EH (cell line): ENCODE measurements at places on chromosomes 11 and 22.

- peak; percentile 83 for DNase-seq
These were observed 10.7 kb upstream of the ACCSL start for GRCh38 chr11:44036811-44037657.

GRCh38 chr11:120338107-120338933, 2.1 kb downstream of the ARHGEF12 start:
- DNase-seq: peak; percentile 57

GRCh38 chr11:33682446-33682845, 18.2 kb downstream of the C11orf91 start:
- peak; percentile 64 for DNase-seq

DNA sequence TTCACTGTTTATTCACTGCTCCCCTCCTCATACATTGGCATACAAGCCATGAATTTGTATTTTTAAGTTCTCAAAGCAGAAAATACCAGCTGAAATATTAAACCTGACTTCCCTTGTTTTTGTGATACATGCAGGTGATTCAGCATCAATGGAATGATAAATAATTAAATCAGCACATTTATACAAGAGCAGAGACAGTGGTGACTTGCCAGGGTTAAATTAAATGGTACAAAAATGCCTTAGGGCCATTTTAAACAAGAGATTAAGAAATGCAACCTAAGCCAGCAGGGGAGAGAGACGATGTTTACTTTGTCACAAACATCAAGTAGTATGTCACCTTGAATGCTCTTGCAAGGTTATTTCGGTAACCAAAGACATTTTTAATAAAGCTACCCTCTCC, 95.9 kb upstream of the DDI1 start:
- DNase-seq: peak; percentile 42

DNA sequence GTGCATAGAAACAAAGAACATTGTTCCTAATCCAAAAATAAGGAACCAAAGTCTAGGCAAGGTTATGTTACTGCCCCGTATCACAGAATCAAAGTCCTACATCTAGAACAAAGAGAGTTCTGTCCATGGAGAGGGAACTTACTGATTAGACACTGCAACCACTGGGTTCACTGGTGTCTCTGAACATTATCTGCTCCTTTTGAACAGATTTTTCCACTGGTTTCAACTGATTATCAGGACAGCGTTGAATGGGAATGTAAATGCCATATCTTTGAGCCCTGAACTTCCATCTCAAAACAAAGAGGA, 20.1 kb upstream of the OR8D2 start:
- no peak for DNase-seq

DNA sequence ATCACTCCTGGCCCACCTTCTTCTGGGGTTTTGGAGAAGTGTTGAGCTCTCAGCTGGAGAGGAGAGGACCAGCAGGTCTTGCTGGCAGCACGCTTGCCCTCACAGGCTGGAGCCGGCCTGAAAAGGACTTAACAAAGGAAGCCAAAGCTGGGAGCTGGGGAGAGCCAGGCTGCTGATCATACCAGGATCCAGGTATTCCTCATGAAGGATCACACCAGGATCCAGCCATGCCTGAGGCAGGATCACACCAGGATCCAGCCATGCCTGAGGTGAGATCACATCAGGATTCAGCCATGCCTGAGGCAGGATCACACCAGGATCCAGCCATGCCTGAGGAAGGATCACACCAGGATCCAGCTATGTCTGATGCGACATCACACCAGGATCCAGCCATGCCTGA, 17.0 kb downstream of the MRGPRD start:
- no peak for DNase-seq

GRCh38 chr11:13668957-13669521, 571 bp downstream of the FAR1 start:
- peak; percentile 33 for DNase-seq

DNA sequence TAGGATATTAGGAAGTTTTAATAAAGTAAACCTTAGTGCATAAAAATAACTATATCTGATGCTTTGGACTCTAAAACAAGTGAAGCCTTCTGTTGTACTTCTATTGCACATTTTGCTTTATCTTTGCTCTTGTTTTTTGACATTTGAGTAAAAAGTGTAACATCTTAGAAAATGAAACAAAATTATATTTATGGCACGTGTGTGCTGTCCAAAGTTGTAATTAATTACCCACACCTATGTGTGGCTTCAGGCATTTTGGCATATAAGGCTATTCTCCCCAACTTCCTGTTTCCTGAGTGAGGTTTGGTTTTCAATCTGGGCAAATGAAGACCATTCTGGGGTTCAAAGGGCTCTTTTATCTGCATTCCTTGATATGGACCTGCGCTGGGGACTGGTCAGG, at the start of gene OOSP1:
Gene OOSP1 (plus strand): TSS at position 301 of the 400 bp plus-strand sequence. CDS start 23 bp downstream, at position 324.
- DNase-seq: no peak

GRCh38 chr11:2441171-2441570, 3.1 kb downstream of the TRPM5 start:
- DNase-seq: no peak

GRCh38 chr11:74449369-74449931, 17.9 kb downstream of the KCNE3 start:
- peak; percentile 84 for DNase-seq

GRCh38 chr11:109490953-109491635, 69.1 kb downstream of the C11orf87 start:
- peak; percentile 46 for DNase-seq

- no peak for DNase-seq
These were observed 6.9 kb upstream of the TIMP3 start for GRCh38 chr22:32794449-32795213.

DNA sequence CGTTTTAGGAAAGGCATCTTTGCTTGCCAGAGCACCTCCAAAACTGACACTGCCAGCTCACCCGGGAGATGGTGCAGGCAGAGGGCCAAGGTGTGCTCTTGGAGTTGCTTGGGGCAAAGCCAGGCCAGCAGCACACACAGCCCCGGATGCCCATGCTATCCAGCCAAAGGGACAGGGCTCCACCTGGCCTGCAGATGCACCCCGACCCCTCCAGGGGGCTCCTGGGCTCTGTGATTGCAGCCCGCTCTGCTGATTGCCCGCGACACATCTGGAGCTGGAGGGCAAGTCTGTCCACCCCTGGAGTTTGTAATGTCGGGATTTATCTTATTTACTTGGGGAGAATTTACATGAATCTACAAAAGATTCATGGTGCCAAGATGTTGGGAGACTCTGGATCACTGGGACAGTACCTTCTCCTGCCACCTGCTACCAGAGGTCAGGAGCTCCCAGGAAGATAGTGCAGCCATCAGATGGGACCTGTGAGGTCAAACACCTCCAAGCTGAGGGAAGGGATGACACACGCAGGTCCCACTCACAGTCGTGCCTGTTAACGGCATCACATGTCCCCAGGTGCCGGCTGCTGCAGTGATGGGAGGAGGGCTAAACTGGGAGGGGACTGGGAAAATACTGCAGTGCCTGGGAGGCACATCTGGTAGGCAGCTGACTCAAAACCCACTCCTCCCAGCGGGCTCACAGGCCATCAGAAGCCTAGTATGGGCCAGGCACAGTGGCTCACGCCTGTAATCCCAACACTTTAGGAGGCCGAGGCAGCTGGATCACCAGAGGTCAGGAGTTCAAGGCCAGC, 17.2 kb downstream of the CBX7 start:
- DNase-seq: peak; percentile 50

- peak; percentile 34 for DNase-seq
These were observed 260.0 kb upstream of the CADM1 start for GRCh38 chr11:115764176-115764575.

GRCh38 chr22:19845054-19845722, 9.5 kb downstream of the GNB1L start:
- peak; percentile 19 for DNase-seq

DNA sequence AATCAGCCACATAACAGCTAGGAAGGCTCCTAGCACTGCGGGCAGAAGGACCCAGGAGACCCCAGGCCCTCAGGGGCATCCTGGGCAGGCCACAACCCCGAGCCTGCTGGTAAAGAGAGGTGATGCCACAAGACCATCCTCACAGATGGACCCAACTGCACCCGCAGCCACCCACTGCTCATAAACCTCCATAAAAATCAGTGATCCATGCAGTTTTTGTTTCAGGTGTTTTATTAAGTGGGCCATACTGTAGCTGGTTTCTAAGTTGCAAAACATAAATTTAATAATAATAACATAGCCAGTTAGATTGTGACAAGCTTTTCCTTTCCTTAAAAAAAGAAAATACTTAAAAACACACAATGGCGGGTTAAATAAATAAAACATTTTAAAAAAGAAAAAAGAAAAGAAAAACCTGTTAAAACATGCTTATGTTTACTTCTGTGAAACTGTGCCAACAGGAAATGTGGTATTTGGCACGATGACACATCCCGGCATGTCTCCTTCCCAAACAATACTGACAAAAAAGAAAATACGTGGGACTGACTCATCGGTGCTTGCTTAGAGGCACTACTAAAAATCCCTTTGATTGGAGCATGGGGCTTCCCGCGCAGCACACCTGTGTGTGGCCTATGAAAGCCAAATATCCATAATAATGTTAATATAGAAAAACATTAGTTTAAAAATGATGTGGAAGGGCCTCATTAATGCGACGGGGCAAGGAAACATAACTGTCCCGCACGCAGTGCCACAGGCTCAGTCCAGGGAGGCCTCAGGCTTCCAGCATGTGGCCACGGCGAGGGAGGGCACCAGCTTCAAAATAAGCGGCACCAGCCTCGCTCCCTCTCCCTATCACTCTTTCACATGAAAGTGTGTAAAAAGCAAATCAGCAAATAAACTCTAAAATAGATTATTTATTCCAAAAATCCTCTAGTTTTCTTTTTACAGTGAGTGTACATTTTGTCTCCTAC, 47.5 kb upstream of the SCUBE2 start:
- DNase-seq: peak; percentile 92

DNA sequence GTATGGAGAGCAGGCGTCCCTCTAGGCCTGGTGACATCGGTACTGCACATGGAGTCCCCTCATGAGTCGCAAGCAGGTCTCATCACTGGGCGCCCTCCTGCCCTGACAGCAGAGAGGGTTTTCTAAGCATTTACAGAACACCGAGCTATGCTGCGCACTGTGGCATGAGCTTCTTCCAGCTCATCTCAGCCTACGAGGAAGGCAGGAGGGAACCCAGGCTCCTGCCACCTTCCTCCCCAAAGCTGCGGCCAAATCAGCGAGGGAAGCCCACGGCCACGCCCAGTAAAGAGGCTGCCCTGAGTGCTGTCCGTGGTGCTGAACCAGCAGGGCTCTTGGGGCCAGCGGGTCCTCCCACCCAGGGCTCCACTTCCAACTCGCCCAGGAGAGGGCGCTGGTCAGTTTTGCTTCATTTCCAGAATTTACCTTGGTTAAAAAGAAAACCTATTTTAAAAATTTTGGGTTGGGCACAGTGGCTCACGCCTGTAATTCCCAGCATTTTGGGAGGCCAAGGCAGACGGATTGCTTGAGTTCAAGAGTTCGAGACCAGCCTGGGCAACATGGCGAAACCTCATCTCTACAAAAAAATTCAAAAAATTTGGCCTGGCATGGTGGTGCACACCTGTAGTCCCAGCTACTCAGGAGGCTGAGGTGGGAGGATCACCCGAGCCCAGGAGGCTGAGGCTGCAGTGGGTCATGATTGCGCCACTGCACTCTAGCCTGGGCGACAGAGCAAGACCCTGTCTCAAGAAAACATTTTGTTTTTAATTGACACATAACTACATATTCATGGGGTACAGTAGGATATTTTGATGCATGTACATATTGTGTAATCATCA, 34.2 kb downstream of the PHF21B start:
- DNase-seq: peak; percentile 82

DNA sequence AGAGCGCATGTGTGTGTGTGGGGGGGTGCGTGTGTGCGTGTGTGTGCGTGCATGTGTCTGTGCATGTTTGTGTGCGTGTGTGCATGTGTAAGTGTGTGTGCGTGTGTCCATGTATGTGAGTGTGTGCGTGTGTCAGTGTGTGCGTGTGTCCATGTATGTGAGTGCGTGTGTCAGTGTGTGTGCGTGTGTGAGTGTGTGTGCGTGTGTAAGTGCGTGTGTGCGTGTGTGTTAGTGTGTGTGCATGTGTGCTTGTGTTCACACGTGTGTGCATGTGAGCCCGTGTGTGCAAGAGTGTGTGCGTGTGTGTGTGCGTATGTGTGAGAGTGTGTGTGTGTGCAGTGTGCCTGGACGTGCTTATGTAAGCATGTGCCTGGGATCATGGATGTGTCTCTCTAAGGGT, 14.7 kb upstream of the APOL6 start:
- no peak for DNase-seq

DNA sequence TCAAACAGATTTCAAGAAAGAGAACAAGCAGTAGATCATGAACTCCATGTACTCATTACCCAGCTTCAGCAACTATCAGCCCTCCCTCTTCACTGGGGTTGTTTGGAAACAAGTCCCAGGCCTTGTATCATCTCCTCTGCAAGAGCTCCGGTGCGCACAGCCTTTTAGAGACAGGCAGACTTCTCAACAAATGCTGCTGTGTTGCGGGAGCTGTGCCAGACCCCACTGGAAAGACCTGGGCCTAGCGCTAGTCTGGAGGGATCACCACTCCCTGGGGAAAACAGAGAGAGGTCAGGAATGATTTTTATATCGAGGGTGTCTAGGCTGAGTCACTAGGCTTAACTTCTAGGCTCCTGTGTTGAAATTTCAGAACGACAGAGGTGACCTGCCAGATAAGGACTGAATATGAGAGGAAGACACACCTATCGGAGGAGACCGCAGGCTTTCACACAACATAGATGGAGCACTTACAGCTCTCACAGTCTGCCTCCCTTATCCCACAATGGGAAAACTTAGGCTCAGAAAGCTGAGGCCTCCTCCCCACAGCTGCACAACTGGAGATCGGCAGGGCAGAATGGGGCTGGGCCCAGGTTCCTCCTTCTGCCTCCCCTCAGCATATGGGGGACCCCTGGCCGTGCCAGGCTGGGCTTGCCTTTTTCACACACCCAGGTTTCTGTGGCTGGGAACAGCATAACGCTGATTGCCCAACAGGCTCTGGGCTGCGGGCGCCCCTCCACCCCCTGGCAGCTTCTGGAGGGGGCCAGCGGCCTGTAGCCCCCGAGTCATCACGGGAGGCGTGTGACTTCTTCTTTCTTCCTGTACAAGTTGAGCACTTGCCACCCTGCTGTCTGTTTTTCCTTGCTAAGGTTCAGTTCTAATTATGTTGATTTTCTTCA, 86.0 kb downstream of the PKNOX2 start:
- DNase-seq: no peak

GRCh38 chr22:23498811-23499798, 81.0 kb downstream of the IGLL1 start:
- DNase-seq: no peak

GRCh38 chr11:1304380-1304779, 5.1 kb downstream of the TOLLIP start:
- no peak for DNase-seq

DNA sequence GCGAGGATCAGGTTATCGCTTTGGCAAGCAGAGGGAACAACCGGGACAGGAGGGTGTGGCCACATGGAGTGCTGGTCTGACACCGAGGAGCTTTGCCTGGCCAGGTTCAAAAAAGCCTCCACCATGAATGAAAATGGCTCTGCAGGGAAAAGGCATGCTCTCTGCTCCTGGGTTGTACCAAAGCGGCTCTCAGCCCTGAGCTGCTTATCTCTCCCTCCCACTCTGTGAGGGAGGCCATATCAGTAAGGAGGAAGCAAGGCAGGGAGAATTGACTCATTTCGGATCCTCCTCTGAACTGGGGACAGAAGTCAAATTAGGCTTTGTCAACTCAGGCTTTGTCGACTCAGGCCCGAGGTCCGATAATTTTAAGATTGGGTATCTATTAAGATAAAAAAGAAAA, 82.9 kb upstream of the CRTAM start:
- no peak for DNase-seq

- peak; percentile 13 for DNase-seq
These were observed 621 bp downstream of the HMOX1 start for GRCh38 chr22:35381424-35382009.
